ENCODE measurements at places on chromosomes 7 and 10.

DNA sequence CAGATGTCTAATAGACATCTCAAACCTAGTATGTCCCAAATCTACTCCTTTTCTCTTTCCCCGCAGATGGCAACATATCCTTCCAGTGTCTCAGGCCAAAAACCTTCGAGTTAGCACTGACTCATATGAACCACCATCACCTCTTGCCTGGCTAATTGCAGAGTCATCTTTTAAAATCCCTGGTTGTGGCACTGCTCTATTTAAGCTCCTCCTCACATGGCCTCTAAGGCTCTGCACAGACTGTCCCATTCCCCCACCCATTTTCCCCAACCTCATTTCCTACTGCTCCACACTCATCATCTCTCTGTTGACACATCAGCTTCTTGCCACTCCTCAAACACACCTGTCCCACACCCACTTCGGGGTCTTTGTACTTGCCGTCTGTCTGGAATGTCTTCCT is 16.8 kb upstream of the HBP1 start:
- DNase-seq, result no peak

DNA sequence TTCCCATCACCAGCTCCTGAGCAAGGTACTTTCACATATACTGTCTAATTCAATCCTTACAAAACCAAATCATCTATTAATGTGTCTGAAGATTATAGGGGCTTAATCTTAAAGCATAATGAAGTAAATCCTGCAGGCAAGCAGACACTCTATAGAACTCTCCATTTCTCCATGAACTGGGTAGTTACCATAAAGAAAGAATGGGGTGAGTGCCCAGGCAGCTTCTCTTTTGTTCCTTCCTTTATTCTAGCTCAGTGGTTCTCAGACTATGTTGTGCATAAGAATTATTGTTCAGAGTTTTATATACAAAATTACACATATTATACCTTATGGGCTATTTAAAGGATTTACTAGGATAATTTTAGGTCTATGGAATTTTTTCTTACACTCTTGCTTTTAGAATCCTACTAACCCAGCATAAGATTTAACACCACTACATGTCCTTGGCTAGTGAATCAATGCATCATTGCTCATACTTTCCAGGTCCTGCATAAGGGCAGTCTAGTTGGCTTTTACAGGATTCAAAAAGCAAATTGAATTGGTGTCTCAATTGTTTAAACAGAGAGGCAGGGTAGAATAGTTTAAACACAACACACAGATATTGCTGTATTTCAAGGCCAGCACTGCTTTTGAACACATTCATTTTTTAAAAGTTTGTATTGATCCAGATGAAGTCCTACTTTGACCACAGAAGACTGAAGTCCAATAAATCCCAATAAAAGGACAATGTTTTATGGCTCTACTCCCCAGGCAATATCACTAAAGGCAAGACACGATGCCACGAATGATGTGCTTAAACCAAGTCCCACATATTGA is 12.9 kb downstream of the SGCE start:
- no peak for DNase-seq

DNA sequence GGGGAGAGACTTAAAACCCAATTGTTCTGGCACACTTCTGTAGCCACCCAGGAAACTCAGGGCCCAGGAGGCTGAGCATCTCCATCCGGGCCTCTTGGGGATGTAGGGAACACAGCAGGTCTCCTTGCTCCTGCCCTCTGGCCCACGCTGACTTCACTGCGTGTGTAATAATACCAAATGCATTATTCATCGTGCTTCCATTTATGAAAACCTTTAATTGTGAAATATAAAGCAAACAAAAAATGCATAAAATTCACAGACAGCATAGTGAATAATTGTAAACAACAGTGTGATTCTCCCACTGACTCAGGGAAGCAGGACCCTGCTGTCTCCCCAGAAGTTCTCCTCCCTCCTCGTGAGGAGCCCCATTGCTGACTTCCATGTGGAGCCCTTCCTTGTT is 70.3 kb upstream of the SHH start:
- DNase-seq, result no peak

GRCh38 chr10:98858525-98858924 is 377.1 kb downstream of the HPSE2 start:
- no peak for DNase-seq

GRCh38 chr7:134535272-134535918 is 8.0 kb downstream of the AKR1B10 start:
- no peak for DNase-seq

DNA sequence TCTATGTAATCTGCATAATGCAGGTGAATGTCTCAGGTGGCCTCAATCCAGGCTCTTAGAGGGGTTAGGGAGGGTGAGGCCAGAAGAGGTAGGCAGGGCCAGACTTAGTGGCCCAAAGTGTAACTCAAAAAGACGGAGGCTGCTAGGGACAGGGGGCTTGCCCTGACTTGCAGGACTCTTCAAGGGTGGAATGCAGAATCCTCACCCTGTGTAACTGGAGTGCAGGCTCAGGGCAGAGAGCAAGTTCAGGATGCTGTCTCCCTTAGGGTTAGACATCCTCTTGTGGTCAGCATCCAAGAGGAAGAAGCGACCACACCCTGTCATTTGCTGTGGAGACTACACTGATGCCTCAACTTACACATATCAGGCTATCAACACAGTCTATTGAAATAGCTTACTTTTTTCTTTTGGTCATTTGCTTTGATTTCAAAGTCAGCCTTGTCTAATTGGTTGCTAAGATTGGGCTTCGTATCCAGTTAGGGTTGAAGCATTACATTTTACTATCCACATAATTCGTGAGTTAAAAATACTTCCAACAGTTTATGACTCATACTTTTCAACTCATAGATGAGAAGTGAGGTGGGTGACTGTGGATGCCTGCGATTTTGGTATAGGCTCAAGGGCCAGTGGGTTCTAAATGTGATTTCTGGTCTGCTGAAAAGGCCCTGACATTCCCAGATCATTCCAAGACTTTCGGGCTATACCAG is 563.6 kb downstream of the SUGCT start:
- DNase-seq, result no peak

GRCh38 chr10:128051548-128051947 is 74.7 kb downstream of the MKI67 start:
- no peak for DNase-seq

DNA sequence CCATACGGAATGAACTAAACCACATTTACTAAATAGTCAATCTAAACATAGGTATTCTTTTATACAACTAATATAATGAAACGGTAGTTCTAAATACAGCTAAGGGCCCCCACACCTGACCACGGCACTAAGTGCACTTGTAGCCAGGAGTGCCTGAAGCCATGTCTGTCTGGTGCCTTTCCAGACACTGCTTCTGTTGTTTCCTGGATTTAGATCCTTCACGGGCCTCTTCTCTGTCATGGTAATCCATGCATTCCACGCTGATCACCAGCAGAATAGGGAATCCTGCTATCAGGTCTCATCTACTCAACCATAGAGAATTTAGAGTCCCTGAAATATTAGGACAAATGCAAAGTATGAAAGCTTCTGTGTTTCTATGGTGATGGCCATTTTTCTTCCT is 37.8 kb downstream of the OSBPL3 start:
- DNase-seq, result no peak

DNA sequence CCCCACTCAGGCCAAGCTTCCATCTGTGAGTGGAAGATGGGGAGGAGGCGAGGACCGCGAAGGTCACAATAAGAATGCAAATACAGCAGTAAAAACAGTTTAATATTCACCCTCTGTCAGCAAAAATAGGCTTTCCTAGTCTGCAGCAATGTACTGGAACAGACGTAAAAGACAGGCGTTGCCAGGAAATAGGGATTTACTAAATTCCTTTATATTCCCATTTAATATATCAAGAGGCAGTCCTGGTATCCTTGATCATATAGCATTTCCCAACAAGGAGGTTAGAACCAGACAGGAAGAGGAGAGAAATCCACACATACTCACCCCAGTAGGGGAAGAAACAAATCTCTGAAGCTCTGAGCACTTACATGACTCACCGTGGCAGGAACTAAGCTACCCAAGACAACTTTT is 1054.9 kb upstream of the C7orf33 start:
- DNase-seq, result no peak

DNA sequence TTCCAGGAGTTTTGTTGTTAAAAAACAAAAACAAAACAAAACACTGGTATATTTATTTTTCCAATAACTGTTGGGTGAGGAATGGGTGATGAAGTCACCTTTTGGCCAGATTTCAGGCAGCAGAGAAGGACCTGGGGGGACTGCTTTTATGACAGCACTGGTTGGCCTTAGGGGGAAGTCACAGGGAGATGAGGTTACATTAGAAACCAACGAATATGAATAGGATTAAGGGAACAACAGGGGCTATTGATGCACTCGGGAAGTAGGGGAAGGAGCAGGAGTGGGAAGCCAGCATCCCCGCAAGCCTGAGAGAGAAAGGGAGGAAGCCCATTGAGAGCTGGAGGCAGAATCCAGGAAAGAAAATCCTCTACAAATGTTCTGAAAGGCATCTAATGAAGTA is 958.4 kb downstream of the TYW1 start:
- DNase-seq, result no peak

DNA sequence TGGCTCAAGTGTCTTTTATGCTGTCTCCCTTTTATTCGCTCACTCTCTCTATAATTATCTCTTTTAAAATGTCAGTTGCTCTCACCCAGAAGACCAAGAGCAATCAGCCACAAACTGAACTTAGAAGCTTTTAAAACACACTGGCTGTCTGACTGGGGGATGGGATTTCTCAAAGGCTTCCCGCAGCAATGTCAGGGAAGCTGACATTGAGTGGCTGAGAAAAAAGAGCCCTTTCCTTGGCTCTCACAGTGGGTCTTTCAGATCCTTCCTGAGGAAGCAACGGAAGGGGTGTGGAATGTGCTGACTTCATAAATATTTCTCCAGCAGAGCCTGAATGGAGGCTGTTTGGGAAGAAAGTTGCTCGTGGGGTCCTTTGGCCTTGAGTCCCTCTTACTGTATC is 445.7 kb upstream of the C7orf33 start:
- DNase-seq, result no peak

DNA sequence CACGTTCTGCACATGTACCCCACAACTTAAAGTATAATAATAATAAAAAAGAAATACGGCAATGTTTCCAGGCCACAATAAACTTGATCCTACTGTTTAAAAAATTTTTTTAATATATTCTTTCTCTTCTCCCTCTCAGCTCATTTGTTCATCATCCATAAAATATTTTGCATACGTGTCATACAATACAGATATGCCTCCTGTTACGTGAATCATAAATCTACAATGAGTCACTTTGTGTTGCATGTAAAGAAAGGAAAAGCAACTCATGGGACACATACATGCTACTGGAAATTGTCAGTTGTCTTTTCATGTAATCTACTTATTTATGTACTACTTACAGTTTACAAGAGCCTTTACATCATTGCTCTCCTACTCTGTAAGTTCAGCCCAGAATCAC is 1.1 kb upstream of the TECTB start:
- DNase-seq, result no peak

GRCh38 chr10:107914450-107915214 is 750.1 kb upstream of the SORCS1 start:
- no peak for DNase-seq

- DNase-seq, result no peak
Observed at GRCh38 chr10:20582041-20582440, 315.1 kb downstream of the NEBL start.

- DNase-seq, result no peak
Observed at GRCh38 chr7:117839507-117839906, 33.7 kb downstream of the CTTNBP2 start.
